ENCODE measurements at places on chromosomes 3 and 15.

DNA sequence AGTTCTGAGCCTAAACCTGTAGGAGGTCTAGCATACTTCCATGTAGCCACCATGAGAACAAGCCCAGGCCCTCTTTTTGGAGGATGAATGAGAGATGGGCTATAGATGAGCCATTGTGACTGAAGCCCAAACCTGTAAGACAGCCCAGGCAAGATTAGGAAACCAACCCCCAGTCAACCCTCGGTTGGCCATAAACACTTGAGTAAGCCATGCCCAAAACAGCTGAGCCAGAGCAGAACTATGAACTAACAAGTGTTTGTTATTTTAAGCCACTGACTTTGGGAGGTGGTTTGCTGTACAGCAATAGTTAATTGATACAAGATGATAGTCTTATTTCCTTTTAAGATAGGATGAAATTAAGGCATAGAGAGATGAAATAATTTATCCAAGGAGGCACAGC lies 12.4 kb upstream of the CPNE4 start:
- DNase-seq: no peak

DNA sequence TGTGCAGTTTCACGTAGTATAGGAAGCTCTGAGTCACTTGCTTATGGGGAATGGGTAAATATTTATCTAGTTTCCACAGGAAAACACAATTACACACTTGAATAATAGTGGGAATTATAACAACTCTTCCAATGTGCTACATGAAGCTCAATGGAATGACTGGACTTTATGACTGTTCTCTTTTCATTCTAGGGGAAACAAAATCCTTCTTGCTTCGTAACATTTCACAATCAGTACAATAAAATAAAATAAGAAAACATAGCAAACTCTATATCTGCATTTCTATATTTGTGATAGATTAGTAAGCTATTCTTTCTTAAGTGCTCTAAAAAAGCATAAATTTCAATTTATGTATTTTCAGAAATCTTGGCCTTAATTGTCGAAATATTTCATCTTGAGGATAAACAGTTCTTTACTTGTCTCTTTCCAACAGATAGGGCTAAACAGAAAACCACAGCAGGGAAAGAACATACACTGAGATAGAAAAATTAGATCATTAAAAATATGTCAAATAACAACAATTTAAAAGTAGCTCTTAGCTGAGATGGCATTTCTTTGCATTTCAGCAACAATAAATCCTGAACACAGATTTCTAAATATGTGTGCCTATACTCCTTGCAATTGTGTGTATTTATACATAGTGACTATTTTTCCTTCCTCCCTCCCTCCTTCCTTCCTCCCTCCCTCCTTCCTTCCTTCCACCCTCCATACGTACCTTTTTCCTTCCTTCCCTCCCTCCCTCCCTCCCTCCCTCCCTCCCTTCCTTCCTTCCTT lies 395.5 kb upstream of the KCNMB2 start:
- no peak for DNase-seq

GRCh38 chr3:69764861-69765260 lies 25.6 kb downstream of the MITF start:
- DNase-seq: no peak

- peak; percentile 77 for DNase-seq
These were observed 23.5 kb upstream of the RAP2B start for GRCh38 chr3:153138276-153139210.

- DNase-seq: no peak
These were observed 47.5 kb upstream of the TRIM42 start for GRCh38 chr3:140630366-140630765.

- DNase-seq: no peak
These were observed 456.3 kb downstream of the GABRG3 start for GRCh38 chr15:27427276-27427675.

DNA sequence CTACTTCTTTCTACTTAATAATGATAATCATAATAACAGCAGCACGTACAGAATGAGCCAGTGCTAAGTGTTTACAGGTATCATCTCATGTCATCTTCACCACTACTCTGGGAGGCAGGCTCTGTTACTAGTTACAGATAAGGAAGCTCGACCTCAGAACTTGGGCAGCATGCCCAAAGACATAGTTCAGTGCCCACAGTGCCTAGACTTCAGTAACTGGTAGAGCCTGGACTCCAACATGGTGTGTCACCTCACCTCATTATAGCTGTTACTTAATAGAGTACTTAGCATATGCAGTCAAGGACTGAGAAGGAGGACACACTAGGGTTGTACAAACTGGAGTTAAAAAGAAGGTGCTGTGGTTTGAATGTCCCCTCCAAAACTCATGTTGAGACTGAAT lies 7.6 kb downstream of the GADL1 start:
- no peak for DNase-seq

DNA sequence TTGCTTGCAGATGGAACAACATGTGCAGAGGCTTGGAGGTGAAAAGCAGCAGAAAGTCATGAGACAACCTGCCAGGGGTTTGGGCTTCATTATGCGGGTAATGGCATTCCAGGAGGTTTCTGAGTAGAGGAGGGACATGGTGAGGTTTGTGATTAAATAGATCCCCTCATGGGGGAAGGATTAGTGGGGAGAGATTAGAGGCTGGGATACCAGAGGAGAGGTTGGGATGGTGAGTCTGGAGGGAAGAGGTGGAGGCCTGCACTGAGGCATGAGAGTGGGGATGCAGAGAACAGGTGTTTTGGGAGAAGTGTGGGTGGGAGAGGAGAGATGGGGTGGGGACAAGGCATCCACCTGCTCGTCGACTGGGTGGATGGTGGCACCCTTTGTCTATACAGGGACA lies 6.8 kb upstream of the IQSEC1 start:
- DNase-seq: no peak

GRCh38 chr3:197082871-197083270 lies 53.3 kb upstream of the MELTF start:
- DNase-seq: no peak

- DNase-seq: no peak
These were observed 53.1 kb downstream of the DNAJB8 start for GRCh38 chr3:128413413-128414205.

DNA sequence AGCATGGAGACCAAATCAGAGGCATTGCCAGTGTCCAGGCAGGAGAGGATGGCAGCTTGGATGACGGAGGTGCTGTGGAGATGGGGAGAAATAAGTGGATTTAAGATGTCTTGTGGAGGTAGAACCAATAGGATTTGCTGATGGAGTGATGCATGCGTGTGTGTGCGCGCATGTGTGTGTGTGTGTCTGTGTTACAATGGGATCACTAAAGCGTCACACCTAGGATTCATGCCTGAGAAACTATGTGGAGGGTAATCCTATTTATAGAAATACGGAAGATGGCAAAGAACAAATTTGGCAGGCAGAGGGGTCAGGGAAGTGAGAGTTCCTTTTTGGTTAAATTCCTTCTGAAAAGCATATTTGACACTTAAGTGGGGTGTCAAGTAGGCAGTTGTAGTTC lies 64.8 kb upstream of the ARL8B start:
- no peak for DNase-seq

Measured in suprapubic skin (tissue), 4 donors.